ENCODE measurements at places on chromosomes 7 and 10.

- no peak for DNase-seq
Observed at GRCh38 chr10:110500515-110500905, 2.8 kb downstream of the DUSP5 start.

- DNase-seq = peak; percentile 98
Observed at GRCh38 chr10:43408710-43409384, at the start of gene HNRNPF. Gene HNRNPF, minus strand, starts transcription at chr10:43409186. Its CDS starts 21,302 bp downstream, at chr10:43387884.

DNA sequence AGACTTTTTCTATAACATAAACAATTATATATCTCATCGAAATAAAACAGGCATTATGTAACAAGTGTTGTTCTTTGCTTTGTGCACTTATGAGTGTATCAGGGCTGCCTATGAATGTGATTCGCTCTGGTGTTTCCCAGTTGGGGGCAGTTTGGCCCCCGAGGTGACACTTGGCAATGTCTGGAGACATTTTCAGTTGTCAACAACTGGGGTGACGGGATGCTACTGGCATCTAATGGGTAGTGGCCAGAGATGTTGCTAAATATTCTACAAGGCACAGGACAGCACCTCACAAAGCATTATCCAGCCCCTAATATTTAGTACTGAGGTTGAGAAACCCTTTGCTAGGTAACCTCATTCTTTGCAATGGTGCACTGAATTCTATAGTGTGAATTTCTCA, 83.3 kb downstream of the PLCE1 start:
- DNase-seq = no peak

GRCh38 chr10:5584895-5585516, 60.2 kb downstream of the CALML3 start:
- no peak for DNase-seq

- DNase-seq = no peak
Observed at GRCh38 chr10:117005527-117006055, 604 bp upstream of the SHTN1 start.

GRCh38 chr10:111222961-111223360, 146.1 kb downstream of the ADRA2A start:
- DNase-seq = no peak

DNA sequence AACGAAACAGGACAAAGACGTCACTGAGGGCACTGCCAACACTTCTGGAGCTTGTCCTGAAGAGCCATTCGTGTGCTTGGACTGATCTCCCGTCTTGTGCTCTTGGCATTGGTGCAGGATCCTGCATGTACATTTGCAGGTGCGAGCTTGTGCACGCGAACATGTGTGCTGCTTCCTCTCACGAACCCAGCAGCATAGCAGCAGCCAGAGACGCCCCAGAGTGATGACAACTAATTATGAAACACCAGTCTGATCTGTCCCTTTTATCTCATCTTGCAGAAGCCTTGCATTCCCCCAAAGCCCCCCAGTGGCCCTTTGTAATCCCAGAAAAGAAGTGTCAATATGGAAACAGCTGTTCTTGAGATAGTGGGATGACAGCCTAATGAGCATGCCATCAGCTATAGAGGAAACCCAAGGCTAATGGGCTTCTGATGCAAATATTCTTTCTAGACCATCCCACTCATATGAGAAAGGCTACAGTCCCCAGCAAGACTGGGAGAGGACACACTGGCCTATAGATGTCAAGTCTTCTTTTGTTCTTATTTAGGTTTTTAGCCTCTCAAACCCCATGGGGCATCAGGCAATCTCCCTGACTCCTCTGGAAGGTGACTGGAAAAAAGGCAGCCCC, 310.6 kb downstream of the FRMD4A start:
- no peak for DNase-seq

DNA sequence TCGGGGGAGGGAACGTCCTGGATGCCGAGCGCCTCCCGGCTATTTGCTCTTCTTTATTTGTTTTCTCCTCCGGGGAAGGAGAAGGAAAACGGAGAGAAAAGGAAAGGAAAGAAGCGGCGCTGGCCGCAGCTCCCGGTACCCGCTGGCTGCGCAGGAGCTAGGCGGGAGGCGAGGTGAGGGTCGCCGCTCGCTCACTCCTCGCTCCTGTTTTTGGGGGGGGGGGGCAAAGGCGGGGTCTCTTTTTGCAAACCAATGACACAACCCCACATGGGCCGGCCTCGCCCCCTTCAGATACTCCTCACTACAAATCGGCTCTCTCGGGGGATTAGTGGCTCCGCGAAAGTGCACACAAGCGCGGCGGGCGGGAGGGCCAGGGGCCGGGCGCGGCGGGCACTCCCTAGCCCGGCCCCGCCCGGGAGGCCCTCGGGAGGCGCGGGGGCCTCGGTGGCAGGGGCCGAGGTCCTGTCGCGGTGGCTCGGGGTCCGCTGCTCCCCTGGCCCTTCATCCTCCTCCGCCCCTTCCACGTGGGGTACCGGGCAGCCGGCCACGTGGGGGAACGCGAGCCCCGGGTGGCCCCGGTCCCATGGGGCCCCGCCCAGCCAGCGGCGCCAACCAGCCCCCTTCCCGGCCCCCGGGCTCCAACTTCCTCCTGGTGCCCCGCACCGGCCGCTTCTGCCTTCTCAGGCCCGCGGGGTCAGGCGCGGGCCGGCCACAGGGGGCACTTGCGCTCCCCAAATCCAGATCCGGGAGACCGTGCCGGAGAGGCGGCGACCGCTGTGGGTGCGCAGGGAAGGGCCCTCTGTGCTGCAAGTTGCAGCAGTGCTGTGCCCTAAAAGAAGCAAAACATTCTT, 718 bp upstream of the CTBP2 start:
- peak; percentile 69 for DNase-seq

GRCh38 chr7:135950972-135951371, 26.2 kb downstream of the MTPN start:
- no peak for DNase-seq
